ENCODE measurements at places on chromosomes 16 and 17.

GRCh38 chr17:42608305-42609181 lies 631 bp downstream of the RETREG3 start:
- DNase-seq, result no peak

DNA sequence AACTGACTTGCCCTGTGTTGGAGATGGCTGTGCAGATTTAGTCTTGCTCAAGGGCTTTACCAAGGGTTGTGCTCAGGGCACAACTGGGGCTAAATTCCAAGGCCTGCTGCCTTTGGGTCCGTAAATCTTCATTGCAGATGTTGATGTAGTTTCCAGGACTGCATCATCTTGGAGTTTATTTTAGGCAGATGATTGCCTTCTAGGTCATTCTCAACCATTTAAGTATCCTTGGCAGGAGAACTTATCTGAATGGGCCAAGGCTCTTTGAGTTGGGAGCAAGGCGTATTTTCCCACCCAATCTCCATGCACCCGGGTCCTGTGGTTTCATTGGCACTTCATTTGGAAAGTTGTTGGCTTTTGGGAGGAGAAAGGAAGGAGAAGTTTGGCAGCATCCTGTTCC lies 200.3 kb downstream of the MSI2 start:
- DNase-seq, result no peak

GRCh38 chr17:74392848-74393247 lies 25.5 kb downstream of the GPR142 start:
- no peak for DNase-seq

GRCh38 chr17:40279402-40279801 lies 8.3 kb upstream of the CDC6 start:
- DNase-seq, result no peak
